ENCODE measurements at places on chromosomes 7 and 10. TPM values are rescaled to one million over a fixed set of nuclear protein-coding genes. Genes with fewer than 3 reads are reported as not detected.

- no peak for DNase-seq
- no peaks in the 10 kb centered on the region for H3K36me3 ChIP-seq
- H3K4me3 ChIP-seq: no peak overlapping the region
- H3K27ac ChIP-seq: no peak overlapping the region
- H3K27me3 ChIP-seq: no peaks in the 10 kb centered on the region
- H3K4me1 ChIP-seq: peaks cover 5% of the 10 kb centered on the region
Observed at GRCh38 chr7:158854681-158855081, 1.7 kb upstream of the DYNC2I1 start.

- peaks cover 20% of the 10 kb centered on the region for H3K4me1 ChIP-seq
- H3K27me3 ChIP-seq: no peaks in the 10 kb centered on the region
- no peak overlapping the region for H3K4me3 ChIP-seq
- no peak overlapping the region for H3K27ac ChIP-seq
Observed at GRCh38 chr10:50607356-50607925, 16.3 kb downstream of the SGMS1 start.

GRCh38 chr10:70234668-70235447 lies 1.6 kb upstream of the PPA1 start:
- H3K27ac ChIP-seq: no peak overlapping the region
- no peak for DNase-seq
- H3K27me3 ChIP-seq: no peaks in the 10 kb centered on the region
- no peaks in the 10 kb centered on the region for H3K36me3 ChIP-seq

The PROSER2 gene
- 0.70 TPM for total RNA-seq

The ENTPD1 gene
- total RNA-seq: 6.2 TPM

The ADRB1 gene
- total RNA-seq: 2.9 TPM
